Fibroblast of upper back skin (primary cell): ENCODE measurements at places on chromosomes 2 and 18.
A peak's percentile ranks its signal among the peaks of the same experiment; 100 is the strongest.

DNA sequence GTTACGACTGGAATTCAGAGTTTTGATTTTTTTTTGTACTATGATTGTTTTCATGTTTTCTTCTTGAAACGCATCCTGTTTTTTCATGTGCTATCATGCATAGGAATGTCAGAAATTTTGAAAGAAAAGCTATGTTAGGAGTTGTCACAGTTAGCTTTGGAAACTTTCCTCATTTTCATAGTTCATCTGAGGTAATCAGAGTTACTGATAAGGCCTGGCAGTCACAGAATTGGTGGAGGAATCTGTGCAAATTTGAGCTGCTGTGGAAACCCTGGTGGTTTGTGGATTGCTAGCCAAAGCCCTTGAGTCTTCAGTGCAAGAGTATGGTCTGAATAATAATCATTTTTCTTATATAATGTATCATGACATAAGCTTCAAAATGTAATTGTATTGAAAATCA, 401.0 kb downstream of the CNTNAP5 start:
- DNase-seq = no peak

GRCh38 chr2:193187816-193188215, 993.1 kb upstream of the TMEFF2 start:
- DNase-seq = no peak

GRCh38 chr18:3508576-3509549, 58.9 kb downstream of the TGIF1 start:
- no peak for DNase-seq

GRCh38 chr2:105187531-105187930, 54.0 kb upstream of the GPR45 start:
- DNase-seq = peak; percentile 43

- no peak for DNase-seq
Measured at GRCh38 chr18:13641551-13642439, 84.6 kb downstream of the FAM210A start.

- DNase-seq = no peak
Measured at GRCh38 chr2:222545823-222546795, 109.8 kb downstream of the FARSB start.

DNA sequence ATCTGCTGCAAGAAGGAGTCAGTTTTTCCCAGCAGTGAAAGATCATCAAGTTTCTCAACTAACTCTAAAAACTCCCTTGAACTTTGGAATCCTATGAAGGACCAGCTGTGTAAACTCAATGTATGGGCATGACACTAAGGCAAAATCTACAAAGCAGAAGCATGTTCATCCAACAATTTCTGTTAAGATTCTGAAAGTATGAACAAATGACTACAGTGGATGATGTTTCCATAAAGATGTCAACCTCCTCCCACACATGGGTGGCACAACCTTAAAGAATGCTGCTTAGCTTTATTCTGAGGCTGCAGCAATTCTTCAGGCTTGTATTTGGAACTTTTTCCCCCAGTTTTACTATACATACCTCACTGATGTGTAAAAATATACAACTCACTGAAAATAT, 47.2 kb downstream of the WDR33 start:
- peak; percentile 39 for DNase-seq

DNA sequence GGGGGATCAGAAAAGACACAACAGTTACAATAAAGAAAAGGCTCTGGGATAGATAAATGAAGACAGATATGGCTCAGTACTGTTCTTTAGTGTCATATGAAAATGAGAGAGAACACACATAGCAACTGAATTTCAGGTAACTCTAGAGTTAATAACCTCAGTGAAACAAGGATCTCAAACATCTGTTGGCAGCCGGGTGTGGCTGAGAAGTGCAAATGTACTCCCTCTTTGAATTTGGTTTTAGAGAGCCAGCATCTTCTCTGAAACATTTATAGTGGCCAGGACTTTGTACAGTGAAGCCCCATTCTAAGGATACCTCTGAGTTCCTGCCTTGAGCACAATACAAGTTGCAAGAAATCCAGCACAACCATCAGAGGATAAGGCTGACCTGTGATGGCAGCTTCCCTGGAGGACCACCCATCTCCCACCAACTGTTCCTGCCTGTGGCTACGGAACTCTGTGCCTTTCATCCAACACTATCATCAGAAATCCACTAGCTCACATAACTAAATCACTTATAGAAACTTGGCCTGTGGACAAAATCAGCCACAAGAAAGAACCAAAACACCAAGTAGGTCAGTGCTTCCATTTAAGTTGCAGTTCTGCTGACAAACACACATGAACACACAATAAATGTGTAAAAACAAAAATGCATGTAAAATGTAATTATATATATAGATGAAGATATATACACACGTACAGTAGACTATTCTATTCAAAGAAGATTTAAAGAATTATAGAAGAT, 37.3 kb upstream of the PEX13 start:
- DNase-seq = no peak

DNA sequence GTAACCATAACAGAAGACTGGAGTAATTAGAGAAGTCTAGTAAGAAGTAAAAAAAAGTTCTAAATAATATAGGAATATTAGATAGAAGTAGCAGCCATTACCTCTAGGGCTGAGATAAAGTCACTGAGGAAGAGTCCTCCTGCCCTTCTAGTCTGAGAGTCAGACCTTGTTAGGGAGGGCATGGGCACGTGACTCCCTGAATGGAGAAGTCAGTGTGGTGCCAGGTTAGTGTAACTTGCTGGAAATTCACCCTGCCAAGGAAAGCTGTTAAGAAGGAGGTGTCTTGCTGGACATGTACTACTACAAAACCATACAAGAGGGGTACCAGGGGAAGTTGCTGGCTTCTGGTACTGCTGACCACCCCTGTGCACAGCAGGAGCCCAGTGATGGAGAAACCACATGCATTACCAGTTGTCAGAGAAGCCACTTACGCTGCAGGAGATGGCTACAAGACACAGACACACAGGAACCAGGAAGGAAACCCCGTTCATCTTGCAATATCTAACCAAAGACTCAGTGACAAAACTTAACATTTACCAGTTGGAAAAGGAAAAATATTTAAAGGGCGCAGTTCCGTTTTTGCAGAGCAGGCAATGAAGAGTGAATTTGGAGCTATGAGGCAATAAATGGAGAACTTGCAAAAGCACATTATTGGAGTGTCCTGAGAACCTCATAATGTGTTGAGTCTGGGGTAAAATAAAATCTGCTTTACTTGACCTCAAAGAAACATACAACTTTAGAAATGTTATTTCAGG, 77.2 kb upstream of the TLK1 start:
- no peak for DNase-seq

DNA sequence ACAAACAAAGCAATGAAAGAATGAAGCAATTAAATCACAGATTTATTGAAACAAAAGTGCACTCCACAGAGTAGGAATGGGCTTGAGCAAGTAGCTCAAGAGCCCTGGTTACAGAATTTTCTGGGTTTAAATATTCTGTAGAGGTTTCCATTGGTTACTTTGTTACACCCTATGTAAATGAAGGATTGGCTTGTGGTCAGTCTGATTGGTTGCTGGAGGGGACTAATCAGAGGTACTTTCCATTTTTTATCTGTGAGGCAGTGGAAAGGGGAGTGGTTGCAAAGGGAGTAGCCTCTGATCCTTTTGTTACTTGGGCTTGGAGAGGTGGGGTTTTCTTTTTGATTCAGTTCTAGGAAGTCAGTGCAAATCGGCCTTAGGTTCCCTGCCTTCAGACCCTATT, 253.3 kb downstream of the ARL6IP6 start:
- no peak for DNase-seq

GRCh38 chr2:85418132-85419008, at the start of gene SH2D6:
SH2D6 (plus strand) TSS chr2:85418714; CDS start chr2:85429466, 10,752 bp downstream.
- peak; percentile 84 for DNase-seq

GRCh38 chr2:44550561-44550960, 188.8 kb downstream of the CAMKMT start:
- no peak for DNase-seq

- no peak for DNase-seq
Measured at GRCh38 chr2:121490584-121491133, 40.0 kb upstream of the RNU4ATAC start.

DNA sequence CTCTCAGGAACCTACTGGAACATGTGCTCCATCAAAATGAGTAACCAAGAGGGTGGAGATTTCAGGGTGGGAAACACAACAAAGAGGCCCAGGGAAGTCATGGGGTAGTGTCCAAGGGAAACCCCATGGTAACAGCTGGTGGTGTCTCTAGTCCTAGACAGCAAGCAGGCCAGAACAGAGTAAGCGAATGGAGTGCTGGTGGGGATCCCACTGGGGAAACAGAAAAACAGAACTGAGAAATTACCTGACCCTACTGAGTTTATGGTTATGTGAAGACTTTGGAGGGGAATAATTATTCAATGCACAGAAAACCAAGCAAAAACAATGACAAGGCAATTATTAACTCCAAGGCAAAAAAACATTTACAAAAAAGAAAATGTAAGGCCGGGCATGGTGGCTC, 16.9 kb downstream of the ERCC3 start:
- no peak for DNase-seq

DNA sequence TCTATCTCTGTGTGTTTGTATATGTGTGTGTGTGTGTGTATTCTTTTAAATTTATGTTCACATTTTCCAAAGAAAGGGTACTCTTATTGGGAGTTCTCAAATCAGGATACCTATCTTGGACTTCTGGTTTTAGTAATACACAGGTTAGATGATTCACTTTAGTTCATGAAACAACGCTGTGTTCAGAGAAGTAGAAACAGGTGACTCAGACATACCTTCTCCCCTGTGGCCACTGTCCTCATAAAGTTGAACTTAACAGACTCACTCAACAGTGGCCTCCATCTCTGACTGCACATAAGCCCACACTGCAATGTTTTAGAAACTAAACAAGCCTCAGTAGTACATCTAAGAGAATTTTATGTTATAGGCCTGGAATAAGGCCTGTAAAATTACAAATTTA, 566.6 kb upstream of the VRK2 start:
- no peak for DNase-seq

DNA sequence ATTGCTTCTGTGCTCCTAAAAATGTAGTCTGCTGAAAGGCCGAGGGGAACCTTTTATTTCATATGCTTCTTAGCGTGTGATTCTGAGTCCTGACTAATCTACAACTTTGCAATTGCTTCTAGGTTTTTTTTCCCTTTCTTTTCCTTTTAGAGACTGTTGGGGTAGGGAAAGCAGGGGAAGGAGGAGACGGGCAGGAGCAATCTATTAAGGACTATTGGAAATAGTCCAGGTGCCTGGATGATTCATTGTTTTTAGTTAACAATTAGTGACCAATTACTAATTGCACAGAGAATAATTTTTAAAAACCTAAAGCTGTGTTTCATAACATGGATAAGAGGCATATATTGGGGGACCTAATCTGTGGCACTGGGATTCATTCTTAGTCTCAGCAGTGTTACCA, 49.4 kb upstream of the STON1 start:
- no peak for DNase-seq

DNA sequence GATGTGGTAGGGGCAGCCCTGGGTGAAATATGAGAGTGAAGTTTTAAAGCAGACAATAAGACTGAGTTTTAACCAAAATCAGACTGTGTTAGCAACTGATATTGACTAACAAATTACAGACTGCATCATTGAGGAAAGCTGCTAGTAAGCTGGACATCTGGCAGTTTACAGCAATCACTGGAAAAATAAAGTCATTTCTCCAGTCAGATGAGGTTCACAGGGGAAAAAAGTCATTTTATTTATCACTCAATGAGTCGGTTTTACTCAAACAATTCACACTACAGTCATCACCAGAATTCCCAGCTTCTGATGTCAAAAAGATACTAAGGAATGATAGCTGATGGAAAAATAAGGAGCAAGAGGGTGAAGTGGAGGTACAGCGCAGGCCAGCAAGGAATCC, 10.5 kb upstream of the TMEM177 start:
- no peak for DNase-seq

- DNase-seq = no peak
Measured at GRCh38 chr2:101080211-101081068, 70.7 kb downstream of the TBC1D8 start.

DNA sequence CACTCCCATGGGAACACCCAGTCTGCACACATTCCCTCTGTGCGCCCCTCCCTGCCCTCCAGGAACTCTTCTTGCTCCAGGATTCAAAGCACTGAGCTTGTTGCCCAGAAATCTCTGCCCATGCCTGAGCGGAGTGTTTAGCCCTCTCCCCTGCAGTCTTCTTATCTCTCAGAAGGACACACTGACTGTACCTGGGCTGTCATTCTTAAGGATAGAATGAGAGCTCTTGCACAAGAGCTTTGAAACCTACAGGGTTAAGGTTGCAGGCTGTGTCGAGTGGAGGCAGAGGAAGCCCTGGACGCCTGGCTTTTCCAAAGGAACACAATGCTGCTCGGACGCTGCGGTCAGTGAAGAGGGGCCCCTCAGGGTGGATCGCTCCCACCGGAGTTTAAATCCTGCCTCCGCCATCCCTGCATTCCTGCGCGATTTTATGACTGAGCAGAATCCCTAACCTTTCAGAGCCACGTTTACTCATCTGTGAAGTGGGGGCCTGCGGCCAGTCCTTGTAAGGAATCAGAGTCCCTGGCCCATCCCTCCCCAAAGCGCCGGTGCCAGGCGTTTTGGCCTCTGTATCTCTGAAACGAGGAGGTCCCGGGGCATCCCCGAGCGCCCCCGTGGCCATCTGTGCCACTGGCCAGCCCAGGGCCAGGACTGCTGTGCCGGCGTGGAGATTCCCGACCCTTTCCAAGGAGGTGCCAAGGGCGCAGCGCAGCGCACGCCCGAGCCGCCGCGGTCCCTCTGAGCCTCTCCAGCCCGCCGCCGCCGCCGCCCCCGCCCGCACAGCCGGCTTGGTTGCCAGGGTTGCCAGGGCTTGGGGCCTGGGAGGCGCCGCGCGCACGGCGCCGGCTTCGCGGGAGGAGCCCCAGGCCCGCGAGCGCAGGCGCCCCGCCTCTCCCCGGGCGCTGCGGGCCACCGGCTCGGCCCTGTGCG, 58.9 kb downstream of the FAM168B start:
- DNase-seq = peak; percentile 24

DNA sequence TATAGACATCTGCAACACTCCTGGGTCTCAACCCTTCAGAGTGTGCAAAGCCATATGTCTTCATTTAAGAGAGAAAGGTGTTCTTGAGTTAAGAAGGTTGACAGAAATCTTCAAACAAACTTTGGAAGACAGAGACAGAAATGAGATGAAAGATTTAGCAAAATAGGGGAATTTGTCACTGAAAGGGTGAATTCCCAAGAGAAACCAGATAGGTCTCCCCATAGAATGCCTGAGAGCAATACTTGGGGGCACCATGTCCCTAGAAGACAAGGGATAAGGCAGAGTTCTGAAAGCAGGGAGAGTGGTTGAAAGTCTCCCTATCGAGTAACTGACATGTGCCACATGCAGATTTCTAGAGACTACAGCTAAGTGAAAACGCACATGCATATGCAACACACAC, 50.0 kb downstream of the AP1S3 start:
- DNase-seq = no peak

DNA sequence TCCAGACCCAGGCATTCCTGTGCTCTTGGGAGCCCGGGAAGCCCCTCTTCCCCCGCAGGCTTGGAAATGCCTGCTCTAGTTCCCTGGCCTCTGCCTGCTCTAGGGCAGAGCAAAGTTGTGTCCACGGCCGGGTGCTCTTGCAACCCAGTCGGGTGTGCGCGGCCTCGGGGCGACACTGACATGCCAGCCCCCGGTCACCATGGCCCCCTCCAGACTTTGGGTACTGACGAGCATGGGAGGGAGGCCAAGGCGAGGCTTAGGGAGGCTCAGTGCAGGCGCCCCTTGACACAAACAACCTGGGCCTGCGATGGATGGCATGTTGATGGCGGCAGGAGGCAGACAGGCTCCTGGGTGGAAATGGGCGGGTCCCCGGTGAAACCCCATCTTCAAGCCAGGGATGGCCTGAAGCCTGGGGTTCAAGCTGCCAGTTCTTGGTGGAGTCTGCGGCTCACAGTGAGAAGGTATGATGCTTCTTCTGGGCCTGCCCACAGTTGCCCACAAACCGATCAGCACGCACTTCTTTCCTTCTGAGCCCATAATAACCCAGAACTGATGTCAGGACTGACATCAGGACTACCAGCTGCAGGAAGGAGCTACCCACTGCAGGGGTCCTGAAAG, 689.9 kb downstream of the DSC3 start:
- DNase-seq = no peak
